ENCODE measurements at places on chromosomes 12 and 14. TPM values are rescaled to one million over a fixed set of nuclear protein-coding genes. Genes with fewer than 3 reads are reported as not detected.

Gene FGF23
- not detected for total RNA-seq

Gene KRT77
- total RNA-seq = not detected

Gene COX14
- total RNA-seq = 34.3 TPM

Gene ANO2
- total RNA-seq = 0.31 TPM

Gene CCDC177
- not detected for total RNA-seq

Gene P2RX2
- 0.10 TPM for total RNA-seq

Gene ACRBP
- total RNA-seq = 24.1 TPM

Gene SETD1B
- total RNA-seq = 28.4 TPM

Gene EEF1AKMT3
- 1.7 TPM for total RNA-seq

Gene KRT6A
- total RNA-seq = not detected
